Kidney tubule cell (primary cell): ENCODE measurements at places on chromosomes 1 and 21.

DNA sequence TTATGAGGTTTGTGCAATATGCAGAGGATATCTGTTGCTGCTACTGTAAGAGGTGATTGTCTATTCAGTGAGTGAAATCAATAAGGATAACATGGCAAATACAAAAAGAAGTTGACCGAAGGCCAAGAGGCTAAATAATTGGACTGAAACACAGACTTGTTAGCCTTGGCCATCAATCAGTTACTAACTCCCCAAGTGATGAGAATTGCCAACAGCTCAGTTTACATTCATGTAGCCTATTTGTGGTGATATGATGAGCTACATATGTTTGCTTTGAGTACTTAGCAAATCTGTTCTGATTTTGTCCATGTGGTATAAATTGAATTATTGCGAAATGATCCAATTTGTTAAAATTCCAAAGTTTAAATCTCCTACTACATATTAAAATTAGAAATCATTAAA, 68.6 kb upstream of the VAV3 start:
- no peak for DNase-seq

DNA sequence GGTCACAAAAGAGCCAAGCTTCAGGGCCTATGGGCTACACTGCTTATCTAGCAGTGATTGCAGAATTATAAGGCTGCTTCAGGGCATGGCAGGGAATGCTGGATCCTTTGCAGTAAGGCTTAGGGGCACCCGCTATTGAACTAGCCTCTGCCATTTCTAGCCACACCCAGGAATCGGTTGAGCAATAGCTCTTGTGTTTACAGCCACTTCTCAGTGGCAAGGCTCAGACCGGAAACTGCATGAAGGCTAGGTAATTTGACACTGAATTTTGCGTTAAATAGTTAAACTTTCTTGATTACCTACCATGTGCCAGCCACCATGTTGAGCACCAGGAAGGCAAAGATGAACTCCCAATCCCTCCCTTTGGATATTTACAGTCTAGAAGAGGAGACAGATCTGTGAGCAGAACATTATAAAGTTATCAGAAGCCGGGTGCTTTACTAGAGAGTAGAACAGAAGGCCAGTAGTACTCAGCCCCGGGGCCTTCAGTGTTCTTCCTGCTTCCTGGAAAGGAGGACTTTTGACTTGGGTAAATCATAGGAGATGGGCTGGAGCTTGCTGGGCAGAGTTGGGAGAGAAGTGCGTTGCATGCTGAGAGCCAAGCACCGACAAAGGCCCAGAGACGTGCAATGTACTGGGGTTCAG, 98.6 kb upstream of the LPGAT1 start:
- no peak for DNase-seq

GRCh38 chr1:211731456-211732292, 56.3 kb upstream of the NEK2 start:
- no peak for DNase-seq

DNA sequence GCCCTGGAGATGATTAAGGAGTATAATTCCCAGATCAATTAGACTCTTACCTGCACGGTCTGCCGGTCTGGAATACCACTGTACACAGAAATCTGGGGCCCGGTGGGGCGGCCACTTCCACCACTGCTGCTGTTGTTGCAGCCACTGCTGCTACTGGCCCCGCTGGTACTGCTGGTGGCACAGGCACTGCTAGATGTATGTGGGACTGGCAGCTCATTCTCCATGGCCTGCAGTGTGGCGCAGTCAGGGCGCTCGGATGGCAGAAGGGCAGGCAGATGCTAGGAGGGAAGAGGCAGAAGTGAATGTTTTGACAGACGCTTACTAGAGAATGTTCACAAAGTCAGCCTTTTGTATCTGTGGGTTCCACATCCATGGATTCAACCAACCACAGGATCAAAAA, 54.4 kb upstream of the A3GALT2 start:
- no peak for DNase-seq

- DNase-seq, result peak; percentile 85
Observed at GRCh38 chr1:204419064-204419403, 7.4 kb upstream of the PPP1R15B start.

- DNase-seq, result no peak
Observed at GRCh38 chr21:33203371-33203724, 26.4 kb upstream of the IFNAR2 start.

DNA sequence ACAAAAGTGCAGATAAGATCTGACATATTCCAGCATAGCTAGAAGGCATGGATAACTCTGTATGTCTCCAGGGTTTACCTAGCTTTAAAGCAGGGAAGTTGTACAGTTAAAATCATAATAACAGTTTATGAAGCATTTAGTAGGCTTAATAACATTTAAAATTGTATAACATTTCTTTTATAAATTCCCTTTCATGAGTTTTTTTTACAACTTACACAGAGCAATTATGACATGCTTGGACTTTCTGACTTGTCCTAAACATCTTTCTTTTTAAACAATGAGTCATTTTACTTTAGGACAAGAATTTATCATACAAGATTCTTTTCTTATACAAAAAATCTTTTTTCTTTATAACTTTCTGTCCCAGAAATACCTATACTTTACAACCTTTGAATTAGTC, 408.5 kb upstream of the NEGR1 start:
- DNase-seq, result no peak

DNA sequence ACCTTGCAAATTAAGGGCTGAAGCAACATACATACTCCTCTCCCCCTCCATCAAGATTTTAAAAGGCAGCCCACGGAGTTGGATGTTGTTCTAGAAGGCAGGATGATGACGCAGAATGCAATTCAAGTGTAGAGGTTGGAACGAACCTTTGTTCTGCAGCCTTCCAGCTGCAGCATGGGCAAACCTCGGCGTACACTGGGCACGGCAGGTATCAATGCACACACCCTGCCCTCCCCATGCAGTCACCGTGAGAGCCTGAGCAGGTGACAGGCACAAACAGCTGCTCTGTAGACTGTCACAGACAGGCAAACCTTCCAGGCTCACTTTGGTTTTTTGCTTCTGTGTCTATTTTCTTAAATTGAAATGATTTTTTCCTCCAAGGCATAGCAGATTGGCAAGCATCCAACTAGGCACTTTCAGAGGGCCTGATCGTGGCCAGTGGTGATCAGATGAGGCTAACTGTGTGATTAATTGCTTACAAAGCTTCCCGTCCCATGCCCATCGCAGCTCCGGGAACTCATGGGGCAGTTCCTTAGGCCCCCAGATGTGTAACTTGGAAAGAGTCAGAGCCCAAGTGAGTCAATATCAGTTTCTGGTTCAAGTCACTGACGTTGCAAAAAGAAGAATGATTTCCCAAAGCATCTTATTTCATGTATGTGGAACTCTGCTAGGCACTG, 82.3 kb downstream of the ITPKB start:
- peak; percentile 25 for DNase-seq

DNA sequence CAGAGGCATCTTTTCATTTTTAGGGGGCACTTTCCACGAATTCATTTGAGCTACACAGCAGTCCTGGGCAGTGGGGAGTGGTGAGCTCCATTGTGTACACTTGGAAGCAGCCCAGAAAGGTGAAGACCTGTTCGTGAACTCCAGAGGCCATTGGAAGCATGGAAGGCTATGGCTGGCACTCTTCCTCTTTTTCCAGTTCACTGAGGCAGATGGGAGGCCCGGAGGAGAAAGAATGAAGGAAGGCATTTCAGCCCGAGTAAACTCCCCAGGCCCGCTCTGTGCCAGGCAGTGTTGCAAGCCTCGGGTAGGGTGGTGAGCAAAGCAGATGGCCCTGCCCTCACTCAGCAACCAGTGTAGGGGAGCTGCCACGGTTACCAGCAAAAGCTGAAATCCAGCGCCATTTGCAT, 673 bp upstream of the DHCR24 start:
- peak; percentile 48 for DNase-seq

- no peak for DNase-seq
Observed at GRCh38 chr1:95118067-95118499, 928 bp downstream of the TLCD4 start.

DNA sequence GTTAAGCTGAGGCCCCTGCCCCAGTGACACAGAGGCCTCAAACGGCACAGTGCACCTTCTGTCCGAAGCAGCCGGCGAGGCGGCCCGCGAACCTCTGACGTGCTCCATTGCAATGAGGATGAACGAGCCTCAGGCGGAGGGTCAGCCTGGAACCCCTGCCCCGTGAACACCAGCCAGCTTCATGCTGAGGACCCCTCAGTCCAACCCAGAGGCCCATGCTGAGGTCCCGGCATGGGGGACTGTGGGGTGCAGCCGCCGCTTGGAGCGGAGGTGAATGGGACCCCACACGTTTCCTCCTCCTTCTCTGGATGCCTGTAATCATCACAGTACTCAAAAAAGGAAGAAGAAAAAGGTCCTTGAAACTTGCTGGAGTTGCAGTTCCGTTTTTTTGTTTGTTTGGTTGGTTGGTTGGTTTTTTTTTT, 62.1 kb downstream of the PRKCZ start:
- DNase-seq, result no peak

DNA sequence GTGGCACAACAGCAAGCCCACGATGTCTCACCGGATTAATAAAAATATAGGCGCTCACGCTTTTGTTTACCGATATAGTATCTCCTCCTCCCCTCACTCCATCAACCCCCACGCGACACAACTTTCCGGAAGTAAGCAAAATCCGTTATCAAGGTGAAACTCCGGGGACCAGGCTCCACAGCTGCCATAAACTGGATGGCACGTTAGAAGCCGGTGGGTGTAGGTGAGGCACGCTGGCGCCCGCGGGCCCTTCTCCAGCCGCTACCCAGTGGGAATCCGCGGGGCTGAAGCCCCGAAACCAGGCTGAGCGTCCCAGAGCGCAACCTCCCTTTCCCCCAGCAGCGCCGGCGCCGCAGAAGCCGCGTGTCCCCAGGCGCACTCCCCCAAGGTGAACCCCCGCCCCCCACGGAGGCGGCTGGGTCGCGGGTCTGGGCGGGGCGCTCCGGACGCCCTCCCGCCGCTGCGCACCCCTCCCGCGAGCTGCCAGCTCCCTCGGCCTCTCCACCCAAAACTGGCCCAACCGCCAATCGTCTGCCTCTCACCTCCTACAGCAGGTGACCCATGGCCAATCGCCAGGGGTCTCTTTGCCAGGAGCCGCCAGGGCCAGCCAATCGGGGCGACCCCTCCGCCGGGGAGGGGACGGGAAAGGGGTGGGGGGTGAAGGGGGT, 112.4 kb downstream of the OSBPL9 start:
- DNase-seq, result peak; percentile 97

DNA sequence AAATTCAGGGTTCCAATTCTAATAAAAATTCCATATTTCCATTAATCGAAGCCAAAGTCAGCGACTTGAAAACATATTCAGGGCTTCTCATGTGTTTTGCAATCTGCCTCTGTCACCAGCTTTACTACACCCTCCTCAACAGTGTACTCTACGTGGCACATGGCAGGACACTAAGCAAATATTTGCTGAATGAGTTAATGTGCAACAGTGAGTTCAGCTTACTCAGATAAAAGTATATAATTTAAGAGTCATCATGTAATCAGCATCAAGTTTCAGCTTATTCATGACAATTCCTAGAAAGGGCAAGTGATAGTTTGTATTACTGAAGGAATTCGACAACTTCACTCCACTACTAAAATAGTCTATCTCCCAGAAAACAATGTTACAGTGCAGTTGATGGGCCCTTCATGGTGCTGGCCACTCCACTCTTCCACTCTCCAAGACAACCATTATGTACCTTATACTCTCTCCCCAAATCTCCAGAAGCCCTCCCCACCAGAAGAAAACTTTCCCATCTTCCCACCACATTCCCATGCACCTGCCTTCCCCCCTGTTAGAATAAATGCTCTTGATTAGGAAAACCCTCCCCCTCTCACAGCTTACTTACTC, 97.3 kb downstream of the TTLL7 start:
- peak; percentile 88 for DNase-seq

GRCh38 chr1:182444497-182444896, 5.4 kb upstream of the RGSL1 start:
- DNase-seq, result no peak

DNA sequence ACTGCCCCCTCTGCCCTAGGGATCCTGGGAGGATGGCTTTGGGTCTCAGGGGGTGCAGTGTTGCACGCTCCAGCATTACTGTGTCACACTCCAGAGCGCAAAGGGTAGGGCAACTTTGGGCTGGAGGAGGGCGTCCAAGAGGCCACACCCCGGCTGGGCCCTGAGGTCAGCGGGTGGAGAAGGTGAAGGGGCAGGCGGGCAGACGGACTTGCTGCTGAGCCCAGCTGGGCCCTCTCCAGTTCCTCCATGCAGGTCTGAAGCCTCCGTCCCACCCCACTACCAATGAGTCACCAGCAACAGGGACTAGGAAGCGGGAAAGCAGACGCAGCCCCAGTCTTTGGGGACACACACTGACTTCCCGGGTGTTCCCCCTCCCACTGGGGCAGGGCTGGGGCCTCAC, 116.0 kb downstream of the CASZ1 start:
- DNase-seq, result peak; percentile 56

DNA sequence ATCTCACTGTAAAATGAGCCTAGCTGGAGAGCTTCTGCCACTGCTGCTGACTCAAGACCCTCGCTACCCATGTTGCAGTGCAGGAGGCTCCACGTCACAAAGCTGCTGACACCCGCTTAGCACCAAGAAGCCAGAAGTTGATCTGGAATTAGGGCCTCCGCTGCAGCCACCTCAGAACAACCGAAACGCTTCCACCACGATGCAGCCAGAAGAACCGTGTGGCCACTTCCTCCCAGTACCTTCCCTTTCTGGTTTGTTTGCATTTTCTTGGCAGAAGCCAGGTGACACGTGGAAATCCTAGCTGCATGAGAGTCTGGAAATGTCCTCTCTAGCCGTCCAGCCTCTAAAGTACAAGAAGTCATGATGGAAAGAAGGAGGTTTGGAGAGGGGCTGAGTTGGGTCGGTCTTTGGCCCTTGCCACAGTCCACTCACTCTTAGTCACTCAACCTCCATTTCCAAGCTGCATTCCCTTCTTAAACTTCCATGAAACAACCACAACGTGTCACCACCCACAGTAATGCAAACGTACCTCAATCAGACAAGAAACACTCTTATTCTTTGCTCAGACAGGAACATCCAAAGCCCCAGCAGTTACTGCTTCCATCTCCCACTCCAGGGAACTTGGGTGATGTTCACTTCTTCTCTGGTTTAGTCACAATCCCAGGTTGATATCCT, 10.0 kb upstream of the CDA start:
- DNase-seq, result peak; percentile 61

- DNase-seq, result peak; percentile 6
Observed at GRCh38 chr1:98143403-98143802, 222.6 kb upstream of the DPYD start.

GRCh38 chr1:20491178-20491577, 5.2 kb upstream of the CAMK2N1 start:
- DNase-seq, result no peak

DNA sequence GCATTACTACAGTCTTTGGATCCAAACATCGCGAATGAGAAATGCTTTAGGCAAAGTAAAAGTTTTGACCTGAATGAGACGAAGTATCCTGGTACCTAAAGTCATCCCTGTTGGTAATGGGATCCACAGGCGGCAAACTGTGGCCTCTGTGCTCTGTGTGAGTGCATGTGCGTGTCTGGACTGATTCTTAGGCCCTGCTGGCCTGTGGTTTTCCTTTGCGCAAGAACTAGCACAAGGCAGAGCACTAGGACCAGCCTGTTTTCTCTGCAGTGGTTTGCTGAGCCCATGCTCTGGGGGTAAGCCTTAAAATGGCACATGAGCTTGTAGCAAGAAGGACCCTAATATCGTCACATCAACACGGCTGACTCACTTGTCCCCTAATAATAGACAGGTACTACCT, 251.2 kb downstream of the DSCAM start:
- no peak for DNase-seq
